Epithelial cell of esophagus (primary cell): ENCODE measurements at places on chromosomes 1 and 21.
A peak's percentile ranks its signal among the peaks of the same experiment; 100 is the strongest.

GRCh38 chr1:160758521-160758920, 19.5 kb downstream of the SLAMF7 start:
- no peak for DNase-seq

DNA sequence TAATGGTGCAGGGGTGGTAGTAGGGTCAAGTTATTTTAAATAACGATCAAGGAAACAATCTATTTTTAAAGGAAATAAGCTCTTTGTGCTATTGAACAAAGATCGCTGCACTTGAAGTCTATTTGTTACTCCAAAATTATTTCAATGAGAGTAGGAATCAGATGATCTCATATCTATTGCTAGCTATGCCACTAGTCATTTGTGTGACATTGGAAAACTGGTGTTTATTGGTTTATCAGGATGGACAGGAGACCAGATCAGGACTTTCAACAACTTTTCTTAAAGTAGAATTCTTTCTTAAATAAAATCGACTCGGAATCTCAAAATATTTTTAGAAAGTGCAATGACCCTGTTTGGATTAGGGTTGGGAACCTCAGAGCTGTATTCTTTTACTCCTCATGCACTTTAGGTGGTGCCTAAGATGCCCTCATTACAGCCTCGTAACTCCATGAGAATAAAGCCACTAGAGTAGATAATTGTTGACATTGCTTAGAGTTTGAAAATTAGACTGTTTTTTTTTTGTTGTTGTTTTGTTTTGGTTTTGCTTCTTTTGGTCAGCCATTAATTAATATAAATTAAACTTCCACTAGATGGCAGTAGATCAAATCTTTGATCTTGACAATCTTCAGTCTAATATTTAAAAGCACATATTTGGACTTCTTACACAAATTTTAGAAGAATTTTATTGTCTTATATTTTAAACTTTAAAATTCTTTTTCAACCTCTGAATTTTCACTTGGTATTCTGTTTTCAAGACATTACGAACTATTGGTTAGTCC, 352.4 kb downstream of the USP25 start:
- peak; percentile 16 for DNase-seq

DNA sequence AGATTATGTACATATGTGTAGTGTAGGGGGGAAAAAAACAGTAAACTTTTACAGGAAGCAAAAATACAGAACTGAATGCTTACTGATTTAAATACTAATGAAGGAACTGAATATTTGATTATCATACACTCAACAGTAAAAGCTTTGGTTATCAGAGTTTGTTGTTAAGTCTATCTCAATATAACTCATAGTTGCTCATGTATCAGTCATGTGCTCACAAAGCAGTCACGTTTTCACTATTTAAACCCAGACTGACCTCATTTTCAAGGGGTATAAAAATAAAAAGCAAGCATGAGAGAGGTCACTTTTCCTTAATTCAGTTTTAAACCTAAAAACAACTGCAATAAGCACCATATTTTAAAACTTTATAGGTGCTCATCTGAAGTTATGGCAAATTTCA, 6.9 kb upstream of the NRAS start:
- DNase-seq = no peak

DNA sequence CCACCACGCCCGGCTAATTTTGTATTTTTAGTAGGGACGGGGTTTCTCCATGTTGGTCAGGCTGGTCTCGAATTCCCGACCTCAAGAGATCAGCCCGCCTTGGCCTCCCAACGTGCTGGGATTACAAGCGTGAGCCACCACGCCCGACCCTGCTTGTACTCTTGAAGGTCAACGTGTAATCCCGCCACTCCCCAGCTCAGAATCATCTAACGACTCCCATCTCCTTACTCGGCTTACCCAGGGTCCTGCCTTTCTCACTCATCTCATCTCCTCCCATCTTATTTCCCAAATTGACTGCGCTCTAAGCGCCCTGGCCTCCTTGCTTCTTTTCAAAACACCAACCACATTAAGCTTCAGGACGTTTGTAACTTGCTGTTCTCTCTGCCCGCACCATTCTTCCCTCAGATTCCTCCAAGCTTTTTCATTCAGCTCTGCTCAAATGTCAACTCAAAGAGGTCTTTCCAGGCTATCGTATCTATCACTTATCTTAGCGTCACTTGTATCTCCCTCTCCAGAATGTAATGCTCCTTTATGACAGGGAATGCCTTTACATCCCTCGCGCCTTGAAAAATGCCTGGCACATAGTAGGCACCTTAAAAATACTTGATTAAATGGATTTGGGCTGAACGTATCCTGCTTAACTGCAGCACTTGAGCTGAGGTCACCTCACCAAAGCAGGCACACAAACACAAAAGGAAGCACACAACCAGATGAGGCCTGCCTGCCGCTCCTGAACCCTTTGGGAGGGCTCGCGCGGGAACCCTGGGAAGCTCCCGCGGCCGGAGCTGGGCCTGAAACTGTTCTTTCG, 1.4 kb upstream of the USP1 start:
- peak; percentile 4 for DNase-seq

DNA sequence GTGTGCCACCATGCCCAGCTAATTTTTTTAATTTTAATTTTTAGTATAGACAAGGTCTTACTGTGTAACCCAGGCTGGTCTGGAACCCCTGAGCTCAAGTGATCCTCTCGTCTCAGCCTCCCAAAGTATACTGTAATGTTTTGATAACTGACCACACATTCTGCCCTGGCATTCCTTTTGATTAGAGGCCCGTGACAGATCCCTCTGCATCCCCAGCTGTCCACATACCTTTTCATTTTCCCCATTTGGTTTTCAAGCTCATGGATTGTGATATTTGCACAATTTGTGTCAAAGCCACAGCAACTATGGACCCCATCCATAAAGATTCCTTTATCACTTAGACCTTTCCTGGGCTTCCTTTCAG, 116.8 kb upstream of the ATP1A1 start:
- no peak for DNase-seq
